ENCODE measurements at places on chromosomes 1 and 21.

- DNase-seq, result no peak
Observed at GRCh38 chr1:9649769-9650168, 1.8 kb upstream of the PIK3CD start.

DNA sequence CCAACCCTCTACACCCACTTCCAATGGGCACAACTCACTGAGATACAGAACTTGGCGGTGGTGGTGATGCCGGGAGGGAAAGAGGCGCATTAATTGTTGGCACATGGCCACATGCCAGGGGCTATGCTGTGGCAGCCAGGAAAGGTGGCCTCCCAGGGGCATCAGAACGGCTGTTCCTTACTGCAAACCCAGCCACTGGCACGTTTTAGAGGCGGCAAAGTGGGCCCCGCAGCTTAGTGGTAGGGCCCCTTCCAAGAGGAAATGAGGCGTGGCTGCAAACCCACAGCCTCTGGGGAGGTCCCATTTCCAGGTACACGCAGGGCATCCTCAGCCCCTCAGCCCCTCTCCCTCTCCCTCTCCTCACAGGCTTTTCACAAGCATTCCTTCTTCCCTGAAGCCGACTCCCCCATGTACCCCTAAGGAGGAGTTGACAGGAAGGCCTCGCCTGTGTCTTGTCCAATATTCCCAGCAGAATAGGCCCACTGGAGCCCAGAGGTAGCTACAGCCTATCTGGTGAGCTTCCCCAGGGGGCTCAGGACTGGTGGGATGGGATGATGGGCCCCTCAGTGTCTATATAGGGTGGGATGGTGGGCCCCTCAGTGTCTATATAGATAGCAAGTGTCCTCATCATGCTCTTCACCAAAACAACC, 166.2 kb downstream of the CLIC6 start:
- DNase-seq, result no peak

GRCh38 chr1:242219905-242220304, 221.0 kb upstream of the MAP1LC3C start:
- DNase-seq, result no peak

DNA sequence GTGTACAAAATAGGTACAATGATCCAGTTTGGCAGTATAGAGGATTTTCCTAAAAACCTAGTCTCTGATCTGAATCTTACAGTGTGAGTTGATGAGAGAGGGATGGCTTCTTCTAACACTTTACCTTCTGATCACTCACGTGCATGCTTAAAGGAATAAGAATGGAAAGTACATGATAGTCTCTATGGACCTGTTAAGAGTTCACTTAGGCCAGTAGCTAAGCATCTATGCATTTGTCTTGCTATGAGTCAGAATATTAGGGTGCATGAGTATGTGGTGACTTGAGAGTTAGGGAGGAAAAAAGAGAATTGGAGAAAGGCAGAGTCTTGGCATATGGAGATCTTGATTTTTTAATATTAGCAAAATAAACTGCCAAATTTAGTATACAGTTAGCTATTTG, 206.3 kb downstream of the COL11A1 start:
- DNase-seq, result no peak

Measured in stimulated activated CD4-positive, alpha-beta T cell treated with anti-CD3 and anti-CD28 coated beads, Interleukin-1b, Interleukin-23, amount 100 ng/mL, for 1 hour (primary cell).